CD4-positive, alpha-beta T cell treated with Interleukin-1 beta for 1 hour (primary cell): ENCODE measurements at places on chromosomes 16 and 17.

DNA sequence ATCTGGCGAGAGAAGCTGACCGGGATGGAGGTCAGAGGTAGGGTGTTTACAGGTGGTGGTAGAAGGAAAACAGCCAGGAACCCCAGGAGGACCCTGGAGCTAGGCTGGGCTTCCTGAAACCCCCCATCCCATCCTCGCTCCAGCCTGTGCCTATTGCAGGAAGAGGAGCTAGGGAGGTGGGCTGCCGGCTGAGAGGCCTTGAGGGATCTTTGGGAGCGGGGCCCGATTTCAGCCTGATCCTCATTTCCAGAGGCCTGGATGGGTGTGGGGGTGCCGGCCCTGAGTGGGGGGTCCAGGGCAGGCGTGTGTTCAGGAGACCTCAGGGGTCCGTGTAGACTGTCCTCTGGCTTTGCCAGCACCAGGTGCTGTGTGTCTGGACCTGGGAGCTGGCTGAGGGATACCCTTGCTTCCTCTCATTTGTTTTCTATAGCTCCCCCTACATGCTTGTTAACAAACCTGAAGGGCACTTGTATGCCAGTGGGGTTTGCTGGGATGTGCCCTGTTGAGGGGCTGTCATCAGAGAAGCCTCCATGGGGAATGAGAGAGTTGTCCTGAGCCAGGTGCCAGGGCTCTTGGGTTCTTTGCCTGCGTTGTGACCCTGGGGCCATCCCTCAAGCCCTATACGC is 18.9 kb upstream of the RAP1GAP2 start:
- no peak for DNase-seq

GRCh38 chr16:19112099-19112407 is 1.7 kb upstream of the ITPRIPL2 start:
- DNase-seq, result no peak

- DNase-seq, result no peak
These were observed 2.5 kb upstream of the VASN start for GRCh38 chr16:4369007-4369733.

GRCh38 chr17:73924909-73925186 is 278.6 kb upstream of the RPL38 start:
- no peak for DNase-seq

- DNase-seq, result no peak
These were observed 42.0 kb upstream of the KSR1 start for GRCh38 chr17:27414271-27414670.
